ENCODE measurements at places on chromosomes 6 and 20.

- DNase-seq, result peak; percentile 73
These were observed 106.4 kb upstream of the TAB2 start for GRCh38 chr6:149211046-149211571.

DNA sequence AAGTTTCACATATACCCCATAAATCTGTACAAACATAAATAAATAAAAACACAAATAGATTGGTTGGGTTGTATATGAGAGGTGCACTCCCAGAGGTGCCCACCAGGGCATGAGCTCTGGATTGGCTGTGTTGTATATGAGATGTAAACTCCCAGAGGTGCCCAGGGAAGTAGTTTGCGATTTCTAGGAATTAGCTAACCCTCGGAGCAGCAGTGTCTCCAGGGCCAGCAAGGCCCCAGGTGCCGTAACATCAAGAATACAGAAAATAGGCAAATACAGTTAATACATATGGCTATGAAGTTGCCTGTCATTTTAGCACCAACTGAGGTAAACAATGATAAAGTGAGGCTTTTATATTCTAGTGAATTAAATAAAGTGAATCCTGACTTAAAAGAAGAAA lies 5.4 kb upstream of the GINM1 start:
- peak; percentile 30 for DNase-seq

DNA sequence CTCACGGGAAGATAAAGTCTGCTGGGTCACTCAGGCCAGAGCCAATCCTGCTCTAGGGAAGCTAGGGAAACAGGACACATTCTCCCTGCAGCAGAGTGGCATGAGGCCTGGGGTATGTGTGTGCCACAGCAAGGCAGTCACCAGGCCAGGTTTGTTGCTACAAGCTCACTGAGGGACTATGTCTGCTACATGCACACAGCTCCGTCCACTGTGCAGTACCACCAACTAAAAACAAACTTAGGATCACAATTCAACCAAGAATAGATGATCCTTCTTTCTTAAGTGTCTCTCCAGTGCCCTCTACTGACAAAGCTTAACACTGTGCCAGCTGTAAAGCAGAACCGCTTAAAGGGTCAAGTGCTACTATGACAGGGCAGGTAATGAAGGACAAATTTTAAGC lies 192.5 kb downstream of the PTPRK start:
- DNase-seq, result no peak

DNA sequence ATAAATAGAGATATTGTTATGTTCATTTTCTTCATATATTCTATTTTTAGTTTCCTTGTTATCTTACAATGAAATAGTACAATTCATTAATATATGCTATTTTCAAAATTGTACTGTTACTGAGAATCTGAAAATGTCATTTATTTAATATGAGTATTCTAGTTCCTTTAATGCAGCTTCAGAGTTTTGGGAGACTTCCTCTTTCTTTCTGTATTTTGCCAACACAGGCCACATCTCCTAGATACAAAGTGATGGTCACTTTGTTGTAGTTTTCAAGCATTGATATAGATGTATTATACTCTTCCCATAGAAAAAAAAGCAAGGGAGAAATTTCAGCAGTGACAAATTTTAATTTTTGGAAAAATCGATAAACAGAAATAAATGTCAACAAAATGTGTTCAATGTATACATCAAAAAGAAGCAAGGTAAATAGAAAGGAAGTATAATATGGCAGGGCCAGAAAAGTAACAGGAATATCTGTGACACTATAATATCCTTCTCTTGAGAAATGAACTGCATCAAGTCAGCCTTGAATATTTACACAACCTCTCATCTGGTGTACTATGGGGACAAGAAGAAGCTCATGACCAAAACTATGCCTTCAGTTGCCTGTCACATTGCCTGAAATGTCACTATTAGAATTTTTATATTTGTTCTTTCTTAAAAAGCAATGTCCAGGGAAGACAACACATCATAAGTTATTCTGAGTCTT lies 396.0 kb downstream of the TBC1D32 start:
- DNase-seq, result no peak

- no peak for DNase-seq
These were observed 501.4 kb downstream of the EPM2A start for GRCh38 chr6:145233955-145234354.

Measured in mesenchymal stem cell (in vitro differentiated cells and primary cell).